ENCODE measurements at places on chromosomes 2 and 18. TPM values are rescaled to one million over a fixed set of nuclear protein-coding genes. Genes with fewer than 3 reads are reported as not detected.

DNA sequence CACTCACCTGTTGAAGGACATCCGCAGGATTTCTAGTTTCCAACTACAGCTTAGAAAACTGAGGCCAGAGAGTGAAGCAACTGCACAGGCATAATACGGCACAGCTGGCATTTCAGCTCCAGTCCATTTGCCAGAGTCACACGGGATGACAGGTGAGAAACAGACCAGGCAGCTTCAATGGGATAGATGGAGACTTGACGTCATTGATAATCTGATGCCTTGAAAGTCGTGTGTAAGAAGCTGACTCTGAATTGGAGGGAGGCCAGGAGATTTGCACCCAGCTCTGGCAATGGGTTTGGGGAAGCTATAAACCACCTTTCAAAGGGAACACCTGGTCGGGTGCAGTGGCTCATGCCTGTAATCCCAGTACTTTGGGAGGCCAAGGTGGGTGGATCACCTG lies 12.4 kb upstream of the DNMT3A start:
- H3K4me3 ChIP-seq, result no peak overlapping the region
- H3K4me1 ChIP-seq, result peaks cover 19% of the 10 kb centered on the region
- no peaks in the 10 kb centered on the region for H3K27me3 ChIP-seq
- no peak for DNase-seq

DNA sequence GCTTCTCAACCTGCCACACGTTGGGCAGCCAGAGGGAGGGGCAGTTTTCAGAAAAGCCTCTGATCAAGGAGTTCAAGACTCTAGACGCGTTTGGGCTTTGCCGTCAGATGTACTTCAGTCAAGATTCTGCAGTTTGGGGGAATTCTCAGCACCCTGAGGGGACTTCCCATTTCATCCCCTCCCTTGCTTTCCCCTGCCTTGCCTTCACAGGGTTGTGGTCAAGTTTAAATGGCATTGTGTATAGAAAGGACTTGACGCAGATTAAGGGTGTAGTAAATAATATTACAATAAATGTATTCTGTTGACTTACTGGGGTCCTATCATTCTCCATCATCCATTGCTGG lies 198.3 kb upstream of the NABP1 start:
- H3K27me3 ChIP-seq, result peaks cover 7% of the 10 kb centered on the region
- H3K4me3 ChIP-seq, result no peak overlapping the region
- no peaks in the 10 kb centered on the region for H3K36me3 ChIP-seq
- no peaks in the 10 kb centered on the region for H3K4me1 ChIP-seq

- DNase-seq, result no peak
- H3K27me3 ChIP-seq, result no peaks in the 10 kb centered on the region
- peaks cover 8% of the 10 kb centered on the region for H3K36me3 ChIP-seq
Observed at GRCh38 chr2:27854229-27854862, 35.8 kb downstream of the RBKS start.

GRCh38 chr18:9437021-9437437 lies 38.3 kb upstream of the RALBP1 start:
- H3K4me1 ChIP-seq, result peaks cover 6% of the 10 kb centered on the region
- H3K4me3 ChIP-seq, result no peak overlapping the region
- no peaks in the 10 kb centered on the region for H3K27me3 ChIP-seq
- DNase-seq, result no peak
- no peak overlapping the region for H3K27ac ChIP-seq
- no peaks in the 10 kb centered on the region for H3K36me3 ChIP-seq

DNA sequence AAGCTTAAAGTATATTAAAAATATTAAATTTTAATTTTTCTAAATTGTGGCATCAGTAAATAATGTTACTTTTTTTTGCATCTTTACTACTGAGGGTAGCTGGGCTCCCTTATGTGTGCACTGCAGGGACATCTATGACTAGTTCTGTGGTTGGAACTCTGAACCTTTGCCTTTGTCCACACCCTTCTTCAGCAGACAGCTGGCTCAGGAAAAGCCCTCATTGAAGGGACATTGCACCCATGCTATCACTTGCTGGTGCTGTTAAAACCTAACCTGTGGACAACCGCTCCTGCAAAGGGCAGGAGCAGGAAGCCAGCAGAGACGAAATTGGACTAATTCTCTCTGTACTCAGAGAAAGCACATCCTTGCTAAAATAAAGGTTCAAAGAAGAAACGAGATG lies 30.1 kb downstream of the MOCOS start:
- H3K27ac ChIP-seq, result no peak overlapping the region
- no peaks in the 10 kb centered on the region for H3K4me1 ChIP-seq
- no peak overlapping the region for H3K4me3 ChIP-seq
- no peaks in the 10 kb centered on the region for H3K27me3 ChIP-seq

DNA sequence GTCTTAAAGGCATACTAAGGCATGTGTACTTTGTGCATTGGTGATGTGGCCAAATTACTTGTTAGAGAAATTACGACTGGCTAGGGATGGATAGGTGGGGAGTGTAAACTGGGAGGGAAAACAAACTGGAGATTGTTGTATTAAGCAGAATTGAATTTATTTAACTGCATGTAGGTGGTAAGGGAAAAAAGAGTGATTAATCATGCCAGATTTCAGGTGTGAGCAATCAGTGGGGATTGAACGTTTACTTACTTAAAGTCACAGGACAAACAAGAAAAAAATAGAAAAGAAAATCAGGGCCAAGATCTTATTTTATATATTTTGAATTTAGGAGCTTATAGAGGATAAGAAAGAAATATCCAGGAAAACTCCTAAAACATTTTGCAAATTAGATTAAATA lies 88.6 kb downstream of the GULP1 start:
- H3K4me3 ChIP-seq, result no peak overlapping the region
- H3K27me3 ChIP-seq, result no peaks in the 10 kb centered on the region
- DNase-seq, result no peak
- H3K4me1 ChIP-seq, result no peaks in the 10 kb centered on the region
- no peaks in the 10 kb centered on the region for H3K36me3 ChIP-seq

GRCh38 chr2:162212366-162212765 lies 30.9 kb downstream of the FAP start:
- H3K36me3 ChIP-seq, result no peaks in the 10 kb centered on the region
- H3K27ac ChIP-seq, result no peak overlapping the region
- H3K4me1 ChIP-seq, result no peaks in the 10 kb centered on the region
- no peak for DNase-seq

Gene HOXD3
- total RNA-seq, result not detected

DNA sequence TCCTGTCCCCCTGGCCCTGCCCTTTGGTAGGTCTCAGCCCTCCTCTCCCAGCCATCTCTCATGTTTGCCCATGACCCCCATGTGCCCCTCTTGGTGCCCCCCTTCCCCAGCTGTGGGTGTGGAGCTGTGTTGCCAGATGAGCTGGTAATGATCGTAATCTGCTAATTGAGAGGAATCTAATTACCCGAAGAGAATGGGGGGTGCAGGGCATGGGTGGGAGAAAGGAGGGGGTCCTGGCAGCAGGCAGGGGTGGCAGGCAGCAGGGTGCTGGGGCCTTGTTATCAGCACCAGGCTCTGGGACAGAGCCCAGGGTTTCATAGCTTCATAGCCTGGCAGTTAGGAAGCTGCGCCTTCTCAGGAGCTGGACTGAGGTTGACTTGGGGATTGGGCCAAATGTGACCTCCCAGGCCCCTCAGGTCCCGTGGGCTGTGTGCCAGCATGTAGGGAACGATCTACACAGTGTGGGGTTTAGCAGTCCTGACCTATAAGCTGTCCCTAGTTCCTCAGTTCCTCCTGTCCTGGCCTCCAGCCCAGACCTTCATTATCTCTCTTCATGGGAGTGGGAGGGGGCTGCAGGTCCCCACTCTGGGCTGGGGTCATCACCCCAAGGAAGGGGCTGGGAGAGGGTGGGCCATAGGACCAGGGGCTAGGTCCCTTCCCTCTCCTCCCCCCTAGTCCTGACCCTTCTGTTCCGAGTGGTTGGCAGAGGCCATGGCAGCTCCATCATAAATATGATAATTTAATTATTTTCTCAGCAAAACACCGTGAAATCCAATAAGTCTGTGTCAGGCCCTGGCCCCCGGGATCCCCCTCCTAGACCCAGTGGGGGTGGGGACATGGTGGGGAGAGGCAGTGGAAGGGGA lies 6.5 kb upstream of the ASIC4 start:
- no peak for DNase-seq
- peaks cover 46% of the 10 kb centered on the region for H3K27me3 ChIP-seq
- peaks cover 11% of the 10 kb centered on the region for H3K4me1 ChIP-seq
- H3K4me3 ChIP-seq, result no peak overlapping the region
- no peak overlapping the region for H3K27ac ChIP-seq
- peaks cover 16% of the 10 kb centered on the region for H3K36me3 ChIP-seq

All from activated naive CD8-positive, alpha-beta T cell treated with anti-CD3 and anti-CD28 coated beads for 36 hours (primary cell).